ENCODE measurements at places on chromosomes 4 and X. TPM values are rescaled to one million over a fixed set of nuclear protein-coding genes. Genes with fewer than 3 reads are reported as not detected.

- DNase-seq: no peak
Observed at GRCh38 chrX:21658152-21658737, at the start of gene KLHL34. TSS of gene KLHL34 (minus strand) at chrX:21658330. CDS start at chrX:21657788, 542 bp downstream.

DNA sequence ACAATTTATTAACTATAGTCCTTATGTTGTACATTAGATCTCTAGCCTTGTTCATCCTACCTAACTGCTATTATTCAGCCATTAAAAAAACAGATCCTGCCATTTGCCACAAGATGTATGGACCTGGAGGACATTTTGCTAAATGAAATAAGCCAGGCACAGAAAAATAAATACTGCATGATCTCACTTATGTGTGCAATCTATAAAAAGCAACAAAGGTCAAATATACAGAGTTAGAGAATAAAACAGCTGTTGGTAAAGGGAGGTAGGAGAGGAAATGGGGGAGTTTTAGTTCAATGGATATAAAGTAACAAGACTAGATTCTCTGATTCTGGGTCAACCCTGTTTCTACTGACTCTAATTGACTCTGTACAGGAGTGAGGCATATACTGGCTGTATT, 103.3 kb upstream of the FAM9C start:
- DNase-seq: no peak

The KCND1 gene
- total RNA-seq: 2.5 TPM

DNA sequence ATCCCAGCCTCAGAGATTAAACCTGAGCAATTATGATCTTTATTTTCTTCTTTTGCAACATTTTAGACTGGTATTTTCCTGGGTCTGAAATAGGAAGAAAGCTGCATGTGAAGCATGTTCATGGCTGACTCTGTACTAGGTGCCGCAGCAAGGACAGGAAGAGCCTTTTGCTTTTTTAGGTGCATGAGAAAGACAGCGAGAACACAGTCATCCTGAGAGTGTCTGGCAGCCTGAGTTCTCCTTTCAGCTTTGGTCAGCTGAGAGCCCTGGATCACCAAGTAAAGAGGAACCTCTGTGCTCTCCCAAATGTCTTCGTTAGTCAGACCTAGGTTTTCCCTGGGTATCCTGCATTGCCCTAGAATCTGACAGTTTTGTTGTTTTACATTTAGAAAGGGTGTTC, 29.8 kb downstream of the FAM149A start:
- no peak for DNase-seq

DNA sequence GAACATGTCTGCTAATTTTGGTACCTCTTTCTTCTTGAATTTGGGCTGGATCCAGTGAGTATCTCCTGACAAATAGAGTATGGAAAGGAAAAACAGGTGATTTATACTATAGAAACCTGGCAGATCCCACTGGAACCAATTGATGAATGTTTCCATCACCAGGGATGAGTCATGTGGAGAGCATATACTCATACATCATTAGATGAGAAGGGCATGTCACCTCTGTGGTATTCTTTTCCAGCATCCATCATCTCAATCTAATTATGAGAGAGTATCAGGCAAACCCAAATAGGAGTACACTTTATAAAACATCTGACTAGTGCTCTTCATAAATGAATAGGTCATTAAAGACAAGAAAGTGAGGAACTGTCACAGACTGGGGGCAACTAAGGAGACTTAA, 90.7 kb downstream of the CLDN22 start:
- DNase-seq: no peak

The CPEB2 gene
- 4.1 TPM for total RNA-seq

DNA sequence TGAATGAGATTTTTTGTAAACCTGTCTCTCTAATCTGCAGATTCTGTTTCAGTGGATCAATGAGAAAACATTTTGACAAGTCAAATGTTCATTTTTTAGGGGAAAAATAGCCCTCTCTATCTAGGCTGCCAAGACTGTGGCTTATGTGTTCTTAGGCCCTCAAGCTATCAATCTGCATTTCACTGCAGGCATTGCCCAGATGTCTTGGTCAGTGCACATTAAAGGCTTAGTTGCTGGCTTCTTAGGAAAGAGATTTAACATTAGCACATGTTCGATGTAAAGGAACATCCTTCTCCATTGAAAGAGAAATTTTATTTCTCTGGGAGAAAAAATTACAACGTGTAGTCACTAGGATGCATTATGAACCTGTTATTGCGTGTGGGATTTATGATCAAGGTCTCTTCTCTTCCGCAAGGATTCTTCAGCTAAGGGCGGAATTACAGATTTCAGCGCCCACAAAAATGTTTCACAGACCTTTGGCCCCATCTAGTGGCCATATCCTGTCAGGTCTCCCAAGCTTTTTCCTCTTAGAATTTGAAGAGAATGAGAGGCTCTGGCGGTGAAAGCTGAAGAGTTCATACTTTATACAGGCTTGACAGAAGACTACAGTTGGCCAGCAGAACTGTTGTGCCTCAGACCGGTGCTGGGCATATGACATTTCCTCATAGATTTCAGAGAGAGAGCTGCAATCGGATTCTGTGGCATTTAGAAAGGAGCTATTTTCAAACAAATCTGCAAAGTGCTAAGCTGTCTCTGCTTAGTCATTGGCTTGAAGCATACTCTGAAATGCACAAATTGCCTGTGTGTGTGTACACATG, 144.6 kb upstream of the NOCT start:
- DNase-seq: peak; percentile 63
